ENCODE measurements at places on chromosomes 6 and 20.

- DNase-seq: no peak
Observed at GRCh38 chr6:24125980-24126379, at the start of gene NRSN1. Gene NRSN1 (plus strand): TSS chr6:24126215. CDS start chr6:24134328, 8,113 bp downstream.

- DNase-seq: no peak
Observed at GRCh38 chr20:51493346-51493791, 49.1 kb downstream of the NFATC2 start.

DNA sequence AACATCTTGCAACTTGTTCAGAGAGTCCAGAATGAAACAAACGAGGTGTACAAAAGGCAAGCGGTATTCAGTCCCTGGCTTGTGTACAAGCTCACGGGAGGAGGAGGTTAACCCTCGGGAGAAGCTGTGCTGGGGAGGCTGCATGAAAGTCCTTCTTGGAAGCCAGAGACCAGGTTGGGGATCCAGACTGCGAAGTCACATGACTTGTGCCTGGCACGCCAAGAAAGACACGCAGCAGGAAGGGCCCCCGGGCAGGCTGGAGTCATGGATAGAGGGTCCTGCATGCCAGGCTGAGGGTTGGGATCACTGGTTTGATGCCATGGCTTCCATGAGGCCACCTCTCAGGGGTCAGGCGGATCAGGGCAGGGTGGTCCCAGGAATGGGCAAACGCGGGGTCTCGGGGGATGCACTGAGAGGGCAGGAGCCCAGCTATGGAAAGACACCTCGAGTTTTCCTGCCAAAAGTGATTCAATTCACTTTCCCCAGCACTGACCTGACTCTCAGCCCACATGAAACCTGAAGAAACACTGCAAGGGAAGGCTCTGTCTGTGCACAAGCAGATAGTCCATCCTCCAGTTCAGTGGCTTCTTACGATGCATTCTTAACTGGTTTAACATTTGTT is 79.4 kb downstream of the DLL1 start:
- DNase-seq: no peak

GRCh38 chr6:12760911-12761310 is 44.3 kb downstream of the PHACTR1 start:
- no peak for DNase-seq

DNA sequence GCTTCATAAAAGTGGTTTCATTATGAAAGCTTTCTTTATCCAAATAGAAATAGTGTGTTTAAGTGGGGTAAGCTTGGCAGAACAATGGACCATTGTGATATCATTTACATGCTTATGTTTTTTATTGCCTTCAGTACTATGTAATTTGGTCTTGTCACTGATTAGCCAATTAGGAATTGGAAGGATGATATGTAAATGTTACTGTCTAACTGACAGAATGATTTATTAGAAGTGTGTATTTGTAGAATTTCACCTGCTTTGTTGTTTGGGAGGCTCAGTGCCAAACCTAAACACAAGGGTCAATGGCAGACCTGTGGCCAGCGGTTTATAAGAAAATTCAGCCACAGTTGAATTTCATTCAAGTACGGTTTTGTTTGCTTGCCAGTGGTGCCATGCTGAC is 39.0 kb downstream of the AIG1 start:
- no peak for DNase-seq

- no peak for DNase-seq
Observed at GRCh38 chr6:90123831-90124230, 172.8 kb downstream of the BACH2 start.

DNA sequence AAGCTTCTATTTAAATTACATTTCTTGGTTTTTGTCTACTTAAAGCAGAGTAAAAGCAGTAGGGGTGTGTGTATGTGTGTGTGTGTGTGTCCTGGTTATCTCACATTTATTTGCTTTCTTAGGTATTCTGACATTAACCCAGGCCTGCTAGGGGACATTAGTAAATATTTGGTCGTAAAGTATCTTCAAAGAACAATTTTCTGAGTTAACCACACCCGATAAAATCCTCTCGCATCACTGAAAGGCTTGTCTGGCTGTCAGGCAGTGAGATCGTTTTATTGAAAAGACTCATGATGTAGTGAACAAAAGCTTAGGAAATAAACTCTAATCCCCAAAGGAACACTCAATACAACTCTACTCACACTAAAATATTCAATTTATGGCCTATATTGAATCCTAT is 77.9 kb downstream of the ZNF217 start:
- DNase-seq: no peak

DNA sequence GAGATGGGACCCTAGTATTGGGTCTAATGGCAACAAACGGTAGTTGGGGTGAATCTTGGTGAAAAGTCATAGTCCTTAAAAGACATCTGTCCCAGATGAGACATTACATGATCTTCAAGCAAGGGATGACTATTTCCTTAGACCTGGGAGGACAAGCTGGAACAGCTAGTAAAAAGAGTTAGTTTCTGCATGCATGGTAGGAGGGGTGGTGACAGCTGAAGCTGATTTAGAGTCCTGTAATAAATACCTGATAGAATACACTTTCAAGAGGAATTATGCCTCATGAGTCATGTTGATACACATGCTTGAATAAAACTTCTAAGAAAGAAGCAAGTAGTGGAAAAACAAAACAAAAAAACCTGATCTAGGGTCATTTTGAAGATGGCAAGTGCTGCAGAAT is 247.4 kb downstream of the CD109 start:
- DNase-seq: no peak

- no peak for DNase-seq
Observed at GRCh38 chr6:10347561-10348327, 67.1 kb downstream of the TFAP2A start.

GRCh38 chr20:11132819-11133415 is 459.1 kb upstream of the JAG1 start:
- no peak for DNase-seq

Measured in stimulated activated CD4-positive, alpha-beta T cell treated with anti-CD3 and anti-CD28 coated beads, Interleukin-1b, Interleukin-23, amount 100 ng/mL, for 24 hours (primary cell).